Uterus (tissue), 4 donors: ENCODE measurements at places on chromosomes 1 and 21.

DNA sequence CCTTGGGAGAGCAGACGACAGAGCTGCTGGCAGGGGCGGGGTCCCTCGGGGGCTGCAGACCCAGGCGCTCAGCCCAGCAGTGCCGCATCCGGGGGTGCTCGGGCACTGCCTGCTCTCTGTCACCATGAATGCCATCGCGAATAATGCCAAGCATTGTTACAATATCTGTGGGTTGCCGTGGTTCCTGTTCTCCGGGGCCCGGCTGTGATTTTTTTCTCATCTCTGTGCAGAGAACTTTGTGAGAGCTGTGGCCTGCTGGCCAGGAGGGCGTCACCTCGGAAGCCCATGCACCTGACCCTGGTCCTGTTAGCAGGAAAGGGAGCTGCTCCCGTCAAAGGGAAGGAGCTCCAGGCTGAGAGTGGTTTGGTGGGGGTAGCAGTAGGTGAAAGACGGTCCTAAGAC, 70.4 kb downstream of the PRDM16 start:
- no peak for DNase-seq

GRCh38 chr1:21761052-21761451, 21.9 kb downstream of the USP48 start:
- no peak for DNase-seq

DNA sequence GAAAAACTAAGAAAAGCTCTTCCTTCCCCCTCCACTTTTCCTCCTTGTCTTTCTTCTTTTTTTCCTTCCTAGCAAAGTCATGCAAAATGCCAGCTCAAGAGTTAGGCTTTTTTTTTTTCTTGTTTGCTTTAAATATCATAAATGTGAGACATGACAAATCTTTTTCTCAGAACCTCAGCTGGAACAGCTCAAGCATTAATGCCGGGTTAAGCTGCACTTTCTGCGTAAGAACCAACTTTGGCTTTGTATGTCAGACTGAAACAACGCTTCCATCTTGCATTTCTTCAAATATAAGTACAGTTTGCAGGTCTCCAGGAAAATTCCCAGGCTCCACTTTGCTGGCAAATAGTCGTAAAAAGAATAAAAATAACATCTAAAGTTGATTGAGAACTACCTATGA, 20.7 kb upstream of the LMO4 start:
- DNase-seq: no peak

- no peak for DNase-seq
These were observed 165.4 kb downstream of the DNM3 start for GRCh38 chr1:172006660-172007059.

GRCh38 chr1:11688506-11688905, 3.0 kb upstream of the DRAXIN start:
- DNase-seq: no peak

DNA sequence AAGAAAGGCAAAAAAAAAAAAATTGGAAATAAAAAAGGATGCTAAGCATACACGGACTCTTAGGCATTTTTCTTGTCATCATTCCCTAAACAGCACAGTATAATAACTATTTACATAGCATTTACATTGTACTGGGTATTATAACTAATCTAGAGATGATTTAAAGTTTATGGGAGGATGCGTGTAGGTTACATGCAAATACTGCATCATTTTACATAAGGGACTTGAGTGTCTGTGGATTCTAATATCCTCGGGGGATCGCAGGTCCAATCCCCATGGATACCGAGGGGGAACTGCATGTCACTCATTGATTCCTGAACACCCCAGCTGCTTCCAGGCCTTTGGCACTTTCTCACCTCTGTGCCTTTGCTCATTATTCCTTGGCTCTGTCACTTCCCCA, 57.8 kb upstream of the SIPA1L2 start:
- no peak for DNase-seq

DNA sequence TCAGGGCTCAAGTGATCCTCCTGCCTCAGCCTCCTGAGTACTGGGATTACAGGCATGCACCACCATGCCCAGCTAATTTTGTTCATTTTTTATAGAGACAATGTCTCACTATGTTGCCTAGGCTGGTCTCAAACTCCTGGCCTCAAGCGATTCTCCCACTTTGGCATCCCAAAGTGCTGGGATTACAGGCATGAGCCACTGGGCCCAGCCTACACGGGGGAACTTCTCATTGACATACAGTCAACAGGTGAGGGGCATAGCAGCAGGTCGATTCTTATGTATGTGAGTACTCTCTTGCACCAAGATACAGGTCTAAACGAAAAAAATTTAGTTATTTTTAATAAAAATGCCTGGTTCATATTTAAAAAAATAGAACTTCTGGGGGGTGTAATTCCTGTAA, 39.5 kb upstream of the HHAT start:
- no peak for DNase-seq

DNA sequence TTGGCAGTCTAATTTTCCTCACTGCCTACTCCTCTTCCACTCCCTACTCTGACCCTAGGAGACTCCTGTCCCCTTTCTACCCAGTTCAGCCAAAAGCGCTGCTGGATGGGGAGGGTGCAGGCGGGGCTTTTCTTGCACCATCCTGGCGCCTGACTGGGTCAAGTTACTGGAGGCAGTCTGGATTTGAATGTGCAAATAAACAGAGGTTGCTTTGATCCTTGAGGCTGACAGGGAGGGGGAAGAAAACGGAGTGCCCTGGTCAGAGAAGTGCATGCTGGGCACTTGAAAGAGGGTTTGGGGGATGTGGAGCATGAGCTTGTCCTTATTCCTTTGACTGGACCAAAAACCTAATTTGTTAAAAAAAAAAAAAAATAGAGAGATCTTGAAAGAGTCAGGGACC, 76.8 kb upstream of the SOX13 start:
- DNase-seq: no peak

DNA sequence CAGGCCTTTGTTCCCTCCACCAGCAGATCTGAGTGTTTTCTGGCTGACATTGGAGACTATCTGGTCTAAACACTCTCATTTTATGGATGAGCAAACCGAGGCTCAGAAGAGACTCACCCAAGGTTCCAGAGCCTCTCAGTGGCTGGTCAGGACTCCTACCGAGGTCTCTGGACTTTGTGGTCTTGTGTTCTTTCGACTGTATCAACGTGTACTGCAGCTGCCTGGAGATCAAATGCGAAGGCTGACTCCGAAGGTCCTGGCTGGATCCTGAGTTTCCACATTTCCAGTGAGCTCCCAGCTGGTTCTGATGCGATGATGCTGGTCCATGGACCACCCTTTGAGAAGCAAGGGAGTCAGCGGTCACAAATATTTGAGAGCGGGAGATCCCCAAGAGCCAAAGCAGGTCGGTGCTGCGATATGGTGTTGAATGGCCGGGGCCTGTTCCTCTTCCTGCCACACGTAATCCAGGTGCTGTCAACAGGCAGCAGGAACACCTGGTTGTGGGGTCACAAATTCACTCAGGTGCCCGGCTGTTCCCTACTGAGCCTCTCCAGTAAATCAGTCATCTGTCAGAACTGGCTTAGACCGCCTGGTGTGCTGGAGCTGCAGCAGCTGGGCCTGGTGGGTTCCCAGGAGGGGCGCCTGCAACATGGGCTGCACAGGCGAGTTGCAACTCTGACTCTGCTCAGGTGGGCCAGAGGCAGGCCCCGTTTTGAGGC, 94.8 kb upstream of the USP24 start:
- no peak for DNase-seq

DNA sequence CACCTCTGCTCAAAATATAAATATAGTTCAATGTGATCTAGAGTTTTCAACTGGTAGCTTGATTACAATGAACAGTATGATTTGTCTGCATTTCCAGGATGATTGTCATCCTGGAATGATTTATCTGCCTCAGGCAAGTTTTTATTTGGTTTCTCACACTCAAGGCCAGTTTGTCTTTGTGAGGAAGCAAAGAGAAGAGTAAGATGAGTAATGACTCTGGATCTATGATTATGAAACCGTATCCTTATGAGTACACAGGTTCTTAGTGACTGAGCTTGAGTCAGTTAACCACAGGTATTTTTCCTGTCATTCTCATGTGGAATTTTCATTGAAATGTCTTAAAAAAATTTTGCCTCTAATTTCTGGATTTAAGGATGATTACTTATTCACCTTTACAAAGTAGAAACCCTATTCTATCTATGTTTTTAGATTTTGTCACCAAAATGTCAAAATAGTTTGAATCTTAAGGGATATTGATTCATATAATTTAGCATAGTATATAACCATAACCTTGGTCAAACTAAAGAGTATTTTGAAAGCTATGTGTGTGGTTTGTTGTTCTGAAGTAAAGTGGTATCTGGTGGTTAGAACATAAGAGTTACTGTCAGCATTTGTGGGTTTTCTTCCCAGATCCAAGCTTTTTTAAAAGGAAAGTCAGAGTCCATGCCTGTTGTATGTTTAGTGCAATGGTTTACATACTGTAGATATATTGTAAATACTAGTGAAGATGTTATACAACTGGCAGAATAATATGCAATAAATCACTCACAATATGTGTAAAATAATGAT, 145.0 kb downstream of the RASAL2 start:
- no peak for DNase-seq

GRCh38 chr1:154329152-154329521, 3.8 kb downstream of the ATP8B2 start:
- no peak for DNase-seq

DNA sequence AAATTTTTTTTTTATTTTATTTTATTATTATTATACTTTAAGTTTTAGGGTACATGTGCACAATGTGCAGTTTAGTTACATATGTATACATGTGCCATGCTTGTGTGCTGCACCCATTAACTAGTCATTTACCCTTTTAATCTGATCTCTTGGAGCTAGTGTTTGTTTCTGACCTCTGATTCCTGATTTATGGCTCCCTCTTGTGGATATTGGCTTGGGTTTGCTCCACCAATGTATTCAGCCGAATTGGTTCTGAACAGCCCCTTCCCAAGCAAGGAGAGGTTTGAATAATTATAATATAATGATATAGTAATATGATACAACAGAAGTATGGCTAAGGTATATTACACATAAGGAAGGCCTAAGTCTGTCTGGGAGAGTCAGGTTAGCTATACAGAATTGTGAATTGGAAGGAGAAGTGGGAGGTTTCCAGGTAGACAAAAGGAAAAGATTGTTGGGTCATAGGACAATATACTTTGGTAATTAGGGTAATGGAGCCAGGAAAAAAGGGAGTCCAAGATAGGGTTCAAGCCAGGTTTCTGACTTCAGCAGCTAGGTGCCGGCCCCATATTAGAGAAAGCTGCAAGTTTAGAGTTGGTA, 53.1 kb upstream of the HMCN1 start:
- DNase-seq: no peak

GRCh38 chr1:58084266-58084665, 462.3 kb downstream of the OMA1 start:
- no peak for DNase-seq

DNA sequence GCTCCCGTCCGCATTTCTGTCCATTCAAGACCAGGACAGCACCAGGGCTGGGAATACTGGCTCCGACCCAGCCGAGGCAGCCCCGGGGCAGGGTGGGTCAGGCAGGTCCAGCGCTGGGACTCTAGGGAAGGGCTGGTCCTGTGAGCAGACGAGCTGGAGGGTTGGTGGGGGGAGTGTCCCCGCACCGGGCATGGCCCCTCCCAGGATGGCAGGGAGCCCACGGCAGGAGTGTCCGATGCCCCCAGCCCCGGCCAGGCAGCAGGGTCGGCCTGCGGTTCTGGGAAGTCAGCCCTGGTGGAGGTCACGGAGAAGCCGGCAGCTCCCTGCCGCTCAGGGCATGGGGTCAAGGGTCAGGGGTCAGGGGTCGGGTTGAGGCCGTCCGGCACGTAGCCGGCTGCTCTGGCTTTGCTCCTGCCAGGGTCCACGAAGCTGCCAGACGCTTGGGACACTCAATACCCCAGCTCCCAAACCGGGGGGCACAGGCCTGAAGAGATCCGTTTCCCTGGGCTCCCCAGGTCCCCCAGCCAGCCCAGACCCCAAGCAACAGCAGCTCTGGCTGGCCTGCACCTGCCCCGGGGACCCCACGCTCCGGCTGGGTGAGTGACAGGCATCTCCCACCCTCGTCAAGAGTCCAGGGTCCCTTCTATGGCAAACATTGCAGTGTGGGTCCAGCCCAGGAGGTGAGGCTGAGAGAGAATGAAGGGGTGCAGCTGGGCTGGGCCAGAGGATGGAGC, 6.7 kb downstream of the C1QTNF12 start:
- DNase-seq: no peak

DNA sequence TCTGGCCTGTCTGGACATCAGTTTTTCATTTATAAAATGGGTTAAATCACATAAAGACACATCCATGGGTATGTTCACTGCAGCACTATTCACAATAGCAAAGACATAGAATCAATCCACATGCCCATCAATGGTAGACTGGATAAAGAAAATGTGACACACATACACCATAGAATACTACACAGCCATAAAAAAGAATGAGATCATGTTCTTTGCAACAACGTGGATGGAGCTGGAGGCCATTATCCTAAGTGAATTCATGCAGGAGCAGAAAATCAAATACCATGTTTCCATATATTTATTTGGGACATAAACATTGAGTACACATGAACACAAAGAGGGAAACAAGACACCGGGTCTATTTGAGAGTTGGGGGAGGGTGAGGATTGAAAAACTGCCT, 28.1 kb downstream of the ZBTB8OS start:
- no peak for DNase-seq

GRCh38 chr1:21779613-21780521, 3.1 kb downstream of the USP48 start:
- no peak for DNase-seq

DNA sequence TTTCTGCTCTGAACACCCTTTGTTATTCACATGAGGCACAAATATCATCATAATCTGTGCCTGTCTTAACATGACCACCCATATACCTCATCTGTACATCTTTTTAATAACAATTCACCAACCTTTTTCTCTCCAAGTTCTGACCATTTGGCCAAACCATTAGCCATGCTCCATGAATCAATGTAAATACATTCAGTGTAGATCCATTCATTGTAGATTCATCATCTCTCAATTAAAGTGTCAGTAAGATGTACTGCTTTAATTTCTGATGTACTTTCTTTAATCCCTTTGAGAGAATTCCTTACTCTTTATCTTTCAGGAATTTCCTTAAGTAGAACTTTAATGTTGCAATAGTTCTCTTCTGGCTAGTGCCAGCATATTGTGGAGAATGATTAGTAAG, 126.2 kb upstream of the LRRC7 start:
- DNase-seq: no peak

DNA sequence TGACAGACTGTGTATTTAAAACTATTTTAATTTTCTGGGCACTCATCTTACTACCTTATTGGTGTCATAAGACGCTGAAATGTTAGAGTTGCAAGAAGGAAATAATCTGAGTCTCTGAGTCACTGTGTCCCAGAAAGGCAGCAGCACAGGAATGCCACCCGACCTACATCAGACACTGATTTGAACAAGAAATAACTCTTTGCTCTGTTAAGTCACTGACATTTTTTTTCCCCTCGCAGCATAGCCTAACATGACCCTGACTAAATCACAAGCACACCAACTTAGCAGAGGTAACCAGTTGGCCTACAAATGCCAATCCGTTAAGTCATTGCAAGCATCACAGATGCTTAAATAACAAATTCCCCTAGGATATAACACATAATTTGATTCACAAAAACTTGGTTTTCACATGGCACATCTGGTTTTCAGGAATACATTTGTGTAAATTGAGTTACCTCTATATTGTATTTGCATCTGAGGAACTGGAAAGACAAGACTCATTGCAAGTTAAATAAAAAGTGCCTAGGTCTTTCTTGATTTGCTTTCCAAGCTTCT, 349.1 kb downstream of the SEC16B start:
- no peak for DNase-seq

GRCh38 chr1:88068407-88068960, 615.6 kb upstream of the PKN2 start:
- no peak for DNase-seq

GRCh38 chr1:47940326-47940725, 56.9 kb downstream of the TRABD2B start:
- no peak for DNase-seq

- no peak for DNase-seq
These were observed 13.3 kb upstream of the GNL2 start for GRCh38 chr1:37609002-37609401.

- DNase-seq: peak; percentile 80
These were observed 75.4 kb downstream of the MRPL37 start for GRCh38 chr1:54275349-54275748.
